Stimulated activated CD4-positive, alpha-beta T cell treated with anti-CD3 and anti-CD28 coated beads, Interleukin-4, amount 100 ng/mL, for 1 hour (primary cell): ENCODE measurements at places on chromosomes 2 and 18.

DNA sequence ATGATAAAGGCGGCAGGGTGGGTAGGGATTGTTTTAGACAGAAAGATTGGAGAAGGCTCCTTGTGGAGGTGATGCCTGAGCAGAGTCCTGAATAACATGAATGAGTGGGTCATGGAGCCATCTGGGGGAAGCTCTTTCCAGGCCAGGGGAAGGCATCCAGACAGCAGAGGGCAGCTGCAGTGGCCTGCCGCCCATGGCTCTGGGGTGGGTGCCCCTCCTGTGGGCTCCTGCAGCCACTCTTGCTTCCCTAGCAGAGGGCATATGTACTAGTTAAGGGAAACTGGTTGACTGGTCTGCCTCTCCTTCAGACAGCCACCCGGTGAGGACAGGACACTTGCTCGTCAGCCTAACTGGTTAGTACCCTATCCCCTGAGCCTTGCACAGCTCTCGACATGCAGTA, 46.5 kb upstream of the SLC1A4 start:
- no peak for DNase-seq

DNA sequence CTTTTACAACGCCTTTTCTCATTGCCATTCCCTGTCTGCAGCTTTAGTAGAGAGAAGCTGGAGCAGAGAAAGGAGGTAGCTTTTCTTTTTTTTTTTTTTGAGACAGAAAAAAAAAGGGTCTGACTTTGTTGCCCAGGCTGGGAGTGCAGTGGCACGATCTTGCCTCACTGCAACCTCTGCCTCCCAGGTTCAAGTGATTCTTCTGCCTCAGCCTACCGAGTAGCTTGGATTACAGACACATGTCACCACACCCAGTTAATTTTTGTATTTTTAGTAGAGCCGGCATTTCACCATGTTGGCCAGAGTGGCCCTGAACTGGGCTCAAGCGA, 25.0 kb upstream of the ACSL3 start:
- no peak for DNase-seq

- DNase-seq: no peak
Measured at GRCh38 chr2:40435426-40436092, 16.3 kb downstream of the SLC8A1 start.

- DNase-seq: no peak
Measured at GRCh38 chr2:186912979-186913378, 64.0 kb upstream of the ZSWIM2 start.

GRCh38 chr18:9380621-9381395, 46.2 kb downstream of the TWSG1 start:
- DNase-seq: no peak

DNA sequence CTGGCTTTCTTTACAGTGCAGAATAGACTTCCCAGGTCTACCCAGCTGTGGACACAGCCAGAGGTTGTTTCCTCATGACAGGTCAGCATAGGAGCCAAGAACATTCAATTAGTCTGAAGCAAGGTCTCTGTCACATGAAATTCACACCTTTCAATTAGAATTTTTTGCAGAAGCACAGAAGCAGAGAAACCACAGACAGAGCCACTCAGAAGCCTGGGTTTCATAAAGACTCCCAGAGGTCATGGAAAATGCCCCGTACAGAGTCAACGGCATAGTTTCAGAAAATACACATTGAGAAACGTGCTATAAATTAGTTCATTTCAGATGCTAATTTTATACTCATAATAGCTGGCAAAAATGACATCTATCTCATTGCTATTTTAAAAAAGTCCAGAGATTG, 87.0 kb upstream of the TMEM200C start:
- DNase-seq: no peak

- no peak for DNase-seq
Measured at GRCh38 chr2:48715956-48716355, 39.6 kb downstream of the LHCGR start.

DNA sequence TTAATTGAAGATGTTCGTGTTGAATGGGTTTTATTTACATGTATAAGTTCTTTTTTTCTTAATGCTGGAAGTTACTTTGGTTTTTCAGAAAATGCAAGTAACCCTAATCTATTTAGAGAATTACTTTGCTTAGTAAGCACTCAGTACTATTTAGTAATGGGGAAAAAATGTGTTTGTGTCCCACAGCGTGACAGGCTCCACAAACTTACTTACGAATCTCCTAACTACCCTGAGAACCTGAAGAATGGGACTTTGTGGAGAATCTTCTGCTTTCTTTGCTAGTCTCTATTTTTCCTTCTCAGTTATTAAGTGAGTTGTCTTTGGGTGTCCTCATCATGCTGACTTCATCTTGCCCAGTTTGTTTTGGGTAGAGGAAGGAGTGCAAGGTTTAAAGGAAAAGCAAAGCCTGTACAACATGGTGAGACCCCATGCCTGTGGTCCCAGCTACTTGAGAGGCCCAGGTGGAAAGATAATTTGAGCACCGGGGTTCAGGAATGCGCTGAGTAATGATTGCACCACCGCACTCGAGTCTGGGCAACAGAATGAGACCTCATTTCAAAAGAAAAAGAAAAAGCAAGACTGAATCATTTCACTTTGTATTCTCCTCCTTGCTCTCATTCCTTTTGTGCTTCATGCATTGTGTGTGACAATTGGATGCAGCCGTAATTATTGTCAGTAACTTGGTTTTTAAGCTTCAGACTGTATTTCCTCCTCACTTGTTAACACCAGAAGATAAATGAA, 10.2 kb downstream of the NEDD4L start:
- DNase-seq: no peak

DNA sequence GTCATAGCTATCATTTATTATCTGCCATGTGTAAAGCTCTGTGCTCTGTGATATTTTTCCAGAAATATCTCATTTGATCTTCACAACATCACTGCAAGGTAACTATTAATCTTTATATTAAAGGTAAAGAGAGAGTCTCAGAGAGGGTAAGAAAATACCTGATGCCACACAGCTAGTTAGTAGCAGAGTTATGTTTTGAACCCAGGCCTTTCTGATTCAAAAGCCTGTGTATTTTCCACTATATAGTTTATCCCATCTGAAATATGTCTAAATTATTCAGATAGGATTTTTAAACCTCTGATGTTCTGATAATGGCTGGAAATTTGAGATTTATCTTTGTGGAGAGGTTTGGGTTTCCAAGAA, 10.1 kb downstream of the INPP1 start:
- DNase-seq: no peak

DNA sequence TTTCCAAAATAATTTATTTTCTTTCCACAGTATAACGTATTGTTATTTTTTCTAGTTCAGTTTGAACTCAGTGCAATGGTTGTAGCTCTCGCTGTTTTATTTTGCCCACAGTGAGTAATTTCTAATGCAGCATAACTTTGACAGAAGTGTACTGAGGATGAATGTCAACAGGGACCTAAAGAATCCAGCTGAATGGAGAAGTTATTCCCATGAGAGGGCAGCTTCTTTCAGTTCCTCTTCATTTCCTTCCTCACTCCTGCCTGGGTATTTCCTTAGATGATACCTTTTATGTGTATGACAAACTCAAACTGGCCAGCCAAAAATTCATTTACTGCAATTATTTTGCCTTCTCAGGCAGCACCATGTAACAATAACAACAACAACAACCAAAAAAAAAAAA, 1223.1 kb upstream of the ZEB2 start:
- no peak for DNase-seq

GRCh38 chr2:143936848-143937722, 582.8 kb downstream of the ZEB2 start:
- DNase-seq: peak; percentile 25

GRCh38 chr2:79446313-79446712, 66.5 kb upstream of the CTNNA2 start:
- no peak for DNase-seq

GRCh38 chr2:11680182-11680900, 10.3 kb upstream of the NTSR2 start:
- no peak for DNase-seq

GRCh38 chr18:73756256-73757091, 391.2 kb downstream of the FBXO15 start:
- DNase-seq: no peak

DNA sequence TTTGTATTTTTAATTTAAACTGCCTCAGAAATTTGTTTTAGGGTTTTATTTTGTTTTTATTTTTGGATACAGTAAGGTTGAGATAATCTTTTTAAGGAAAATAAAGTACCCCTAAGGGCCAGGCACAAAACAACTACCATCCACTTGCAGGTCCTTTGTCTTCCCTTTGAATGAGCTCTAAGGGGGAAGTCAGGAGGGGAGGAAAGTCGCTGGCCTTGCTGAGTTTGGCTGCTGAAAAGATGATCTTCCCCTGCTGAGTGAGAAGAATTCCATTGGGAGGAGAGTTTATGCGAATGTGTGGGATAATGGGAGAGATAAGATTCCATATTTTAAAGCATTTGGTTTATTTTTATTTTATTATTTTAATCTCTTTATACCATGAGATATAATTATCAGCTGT, 100.7 kb downstream of the ARHGAP15 start:
- no peak for DNase-seq

DNA sequence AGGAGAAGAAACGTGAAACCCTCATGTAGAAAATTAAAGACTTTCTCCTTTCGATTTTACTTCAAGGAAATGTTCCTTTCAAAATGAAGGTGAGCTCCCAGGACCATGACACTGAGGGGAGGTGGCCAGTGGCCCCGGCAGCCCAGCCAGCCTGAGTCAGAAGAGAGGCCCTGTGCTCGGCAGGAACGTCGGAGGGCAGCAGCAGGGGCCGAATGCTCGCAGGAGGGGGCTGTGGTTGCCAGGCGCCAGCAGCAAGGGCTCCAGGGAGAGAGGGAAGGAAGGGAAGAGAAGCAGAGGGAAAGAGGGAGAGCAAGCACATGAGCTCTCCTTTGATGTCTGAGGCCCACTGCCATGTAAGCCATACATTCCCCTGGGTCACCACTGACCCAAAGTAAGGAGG, 73.3 kb upstream of the ACKR3 start:
- no peak for DNase-seq

DNA sequence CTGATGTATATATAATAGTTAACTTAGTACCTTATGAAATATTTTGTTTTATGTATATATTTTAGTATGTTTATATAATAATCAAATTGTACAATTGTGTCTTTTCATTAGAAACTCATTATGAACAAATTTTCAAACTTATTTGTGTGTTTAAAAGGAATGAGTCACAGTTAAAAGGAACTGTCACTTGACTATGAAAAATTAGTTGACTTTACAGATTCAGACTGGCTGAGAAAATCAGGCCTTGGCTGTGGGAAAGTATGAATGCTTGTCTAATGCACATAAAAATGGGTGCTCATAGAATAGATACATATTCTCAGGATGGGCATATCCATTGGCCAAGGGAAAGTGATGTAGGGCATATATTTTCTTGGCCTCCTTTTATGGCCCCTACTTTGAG, 576.8 kb downstream of the SATB2 start:
- DNase-seq: no peak

DNA sequence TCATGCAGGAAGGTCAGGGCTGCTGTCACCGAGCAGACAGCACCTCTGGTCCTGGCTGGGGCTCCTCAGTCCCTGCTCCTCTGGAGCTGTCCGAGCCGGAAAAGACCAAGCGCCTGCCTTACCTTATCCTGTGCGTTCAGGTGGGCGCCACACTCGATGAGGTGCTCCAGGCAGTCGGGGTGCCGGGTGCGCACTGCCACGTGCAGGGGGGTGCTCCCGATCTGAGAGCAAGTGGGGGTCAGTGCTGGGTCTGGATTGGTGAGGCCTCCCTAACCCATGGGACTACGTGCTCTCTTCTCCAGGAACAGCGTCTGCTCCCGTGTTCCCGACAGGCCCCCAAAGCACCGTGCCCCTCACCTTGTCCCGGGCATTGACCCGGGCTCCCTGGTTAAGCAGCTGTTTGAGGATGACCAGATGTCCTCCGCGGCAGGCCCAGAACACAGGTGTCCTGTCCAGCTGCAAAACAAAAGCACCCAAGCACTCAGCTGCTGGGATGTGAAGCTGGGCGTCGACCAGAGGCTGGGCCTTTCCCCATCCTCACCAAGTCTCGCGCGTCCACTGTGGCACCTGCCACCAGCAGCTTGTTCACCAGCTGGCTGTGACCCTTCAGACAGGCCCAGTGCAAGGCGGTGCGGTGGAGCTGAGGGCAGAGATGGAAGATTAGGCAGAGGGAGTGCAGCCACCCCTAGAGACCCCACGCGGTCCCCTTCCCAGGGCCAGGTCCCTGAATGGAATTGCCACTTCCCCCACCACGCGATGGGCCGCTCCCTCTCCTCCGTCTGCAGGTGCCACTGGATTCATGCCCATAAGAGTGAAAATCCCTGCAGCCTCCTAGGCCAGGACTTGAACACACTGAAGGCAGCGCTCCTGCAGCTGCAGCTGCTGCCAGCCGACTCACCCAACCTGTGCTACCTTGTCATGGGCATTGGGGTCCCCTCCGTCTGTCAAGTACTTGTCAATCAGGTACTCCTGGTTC, 3.7 kb downstream of the ANKRD23 start:
- no peak for DNase-seq

- no peak for DNase-seq
Measured at GRCh38 chr2:162370931-162371330, 27.0 kb downstream of the GCA start.

DNA sequence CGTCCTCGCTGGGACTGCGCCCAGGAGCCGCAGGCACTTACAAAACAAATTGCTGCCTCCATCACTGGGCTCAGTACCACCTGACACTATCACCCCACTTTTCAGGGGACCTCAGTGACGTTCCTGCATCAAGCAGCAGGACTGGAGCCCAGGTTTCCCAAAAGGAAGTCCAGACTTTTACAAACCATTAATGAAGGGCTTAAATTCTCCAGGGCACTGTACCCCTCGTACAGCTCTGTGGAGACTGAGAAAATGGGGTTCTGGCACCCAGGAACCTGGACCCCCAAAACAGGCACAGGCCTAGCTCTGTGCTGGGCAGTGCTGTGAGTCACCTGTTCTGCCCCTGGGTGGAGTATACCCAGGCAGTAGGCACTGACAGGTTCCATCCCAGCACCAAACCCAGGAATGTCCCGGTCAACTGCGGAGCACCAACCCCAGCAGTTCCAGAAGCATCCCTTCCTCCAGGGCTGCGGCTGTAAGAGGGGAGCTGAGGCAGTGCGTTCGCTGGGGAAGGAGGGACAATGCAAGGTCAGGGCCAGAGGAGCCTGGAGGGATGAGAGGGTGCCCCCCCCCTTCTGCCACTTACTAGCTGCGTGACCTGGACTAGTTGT, 24.6 kb upstream of the NOTO start:
- no peak for DNase-seq

DNA sequence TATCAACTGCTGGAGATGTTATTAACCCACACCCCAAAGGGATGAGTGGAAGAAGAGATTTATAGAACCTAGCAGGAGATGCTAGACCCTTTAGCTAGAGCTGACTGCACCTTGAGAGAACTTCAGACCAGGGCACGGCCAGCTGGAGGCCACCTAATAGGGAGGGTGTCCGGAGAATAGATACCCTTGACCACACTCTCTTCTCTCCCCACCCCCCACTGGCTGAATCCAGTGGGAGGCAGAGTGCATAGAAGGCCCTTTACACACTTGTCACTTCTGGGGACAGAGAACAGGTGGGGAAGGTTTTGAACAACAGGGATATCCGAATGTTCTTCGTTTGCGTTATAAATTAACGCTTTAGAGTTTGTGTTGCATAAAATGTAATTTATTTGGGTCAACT, 84.6 kb downstream of the PHLPP1 start:
- DNase-seq: no peak

- no peak for DNase-seq
Measured at GRCh38 chr18:79476918-79477571, 81.3 kb downstream of the NFATC1 start.
